Activated CD4-positive, alpha-beta T cell treated with anti-CD3 and anti-CD28 coated beads, Interleukin-2, amount 50 U/mL, for 24 hours (primary cell): ENCODE measurements at places on chromosomes 4 and X.

DNA sequence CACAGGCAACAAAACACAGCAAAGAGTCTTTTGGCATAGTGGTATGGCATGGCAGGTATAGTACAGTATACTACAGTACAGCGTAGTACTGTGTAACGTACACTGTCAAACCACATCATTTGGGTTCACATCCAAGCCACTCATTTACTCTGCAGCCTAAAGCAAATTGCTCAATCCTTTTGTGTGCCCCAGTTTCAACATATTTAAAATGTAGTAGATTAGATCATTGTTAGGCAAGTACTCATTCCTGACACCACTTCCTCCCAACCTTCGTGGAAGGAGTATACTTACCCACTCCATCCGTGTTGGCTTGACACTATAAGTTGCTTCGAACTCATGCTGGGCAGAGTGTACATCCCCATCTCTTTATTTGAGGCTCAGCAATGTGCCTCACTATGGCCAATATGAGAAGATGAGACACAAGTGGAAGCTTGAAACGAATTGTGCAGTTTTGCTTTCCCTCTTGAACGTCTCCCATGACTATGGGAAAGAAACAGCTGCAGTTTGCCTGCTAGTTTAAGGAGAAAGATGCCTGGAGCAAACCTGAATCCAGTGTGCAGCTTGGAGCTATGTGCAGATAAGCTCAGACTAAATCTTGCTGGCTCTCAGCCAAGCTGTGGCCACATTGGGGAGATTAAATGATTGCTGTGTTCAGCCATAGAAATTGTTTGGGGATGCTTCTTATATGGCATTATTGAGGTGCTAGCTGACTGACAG lies 85.7 kb upstream of the TBL1X start:
- no peak for DNase-seq

DNA sequence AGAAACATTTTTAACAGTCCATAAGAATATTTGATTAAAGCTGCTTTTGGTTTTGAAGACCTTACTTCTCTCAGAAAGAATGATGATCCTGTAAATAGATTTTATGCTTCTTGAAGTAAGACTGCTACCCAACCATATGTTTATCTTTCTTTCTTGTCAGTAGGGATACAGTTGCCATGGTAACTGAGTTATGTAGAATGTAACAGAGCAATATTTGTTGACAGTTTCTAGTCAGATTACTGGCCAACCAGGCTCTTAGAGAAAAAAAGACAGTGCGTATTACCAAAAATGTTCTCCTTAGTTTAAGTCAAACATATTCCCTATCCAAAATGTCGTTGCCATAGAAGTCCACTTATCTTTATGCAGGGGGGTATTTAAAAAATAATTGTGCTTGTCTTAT lies 456.8 kb downstream of the PRR32 start:
- DNase-seq = no peak

GRCh38 chr4:142427456-142427855 lies 418.6 kb downstream of the INPP4B start:
- no peak for DNase-seq

DNA sequence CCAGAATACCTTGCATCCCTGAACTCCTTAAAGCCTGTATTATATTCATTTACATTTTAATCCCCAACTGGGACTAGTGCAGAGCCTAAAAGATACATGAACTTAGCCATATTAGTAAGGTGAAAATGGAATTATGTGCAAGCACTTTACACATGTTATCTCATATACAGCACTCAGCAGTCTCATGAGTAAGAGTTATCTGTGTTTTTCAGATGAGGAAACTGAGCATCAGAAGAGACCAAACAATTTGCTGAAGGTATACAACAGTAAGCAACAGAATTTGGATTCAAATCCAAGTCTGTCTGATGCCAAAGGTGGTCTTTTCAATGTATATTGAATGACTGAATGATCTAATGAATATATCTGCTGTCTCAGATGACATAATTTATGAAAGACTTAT lies 12.3 kb downstream of the ATP7A start:
- DNase-seq = no peak

DNA sequence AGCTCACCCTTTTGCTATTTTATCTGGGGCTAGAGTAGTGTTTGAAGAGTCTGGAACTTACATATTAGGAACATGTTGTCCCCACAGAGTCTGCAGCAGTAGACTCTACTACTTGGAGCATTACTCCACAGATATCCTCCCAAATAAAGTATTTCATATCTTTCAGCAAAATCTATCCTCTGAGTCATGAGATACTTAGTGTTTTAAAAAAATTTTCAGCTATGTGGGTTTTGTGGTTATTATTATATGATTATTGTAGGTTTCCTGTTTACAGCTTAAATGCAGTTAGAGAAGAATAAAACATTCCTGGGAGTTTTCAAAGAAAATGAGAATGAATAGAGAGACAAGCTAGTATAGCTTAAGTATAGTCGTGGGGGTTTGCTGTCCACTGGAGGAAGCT lies 30.9 kb downstream of the PAGE2 start:
- DNase-seq = no peak

- no peak for DNase-seq
Observed at GRCh38 chrX:2391869-2392606, 108.7 kb downstream of the DHRSX start.
